H4 (cell line): ENCODE measurements at places on chromosomes 3 and 15. TPM values are rescaled to one million over a fixed set of nuclear protein-coding genes. Genes with fewer than 3 reads are reported as not detected.

GHRL gene
- not detected in 2 replicates for total RNA-seq

ERC2 gene
- 0.18 and 1.6 TPM in 2 replicates for total RNA-seq

GOLGA6B gene
- not detected in 2 replicates for total RNA-seq

NR2E3 gene
- total RNA-seq: not detected in 2 replicates

CISH gene
- 0.23 and 1.3 TPM in 2 replicates for total RNA-seq

DNA sequence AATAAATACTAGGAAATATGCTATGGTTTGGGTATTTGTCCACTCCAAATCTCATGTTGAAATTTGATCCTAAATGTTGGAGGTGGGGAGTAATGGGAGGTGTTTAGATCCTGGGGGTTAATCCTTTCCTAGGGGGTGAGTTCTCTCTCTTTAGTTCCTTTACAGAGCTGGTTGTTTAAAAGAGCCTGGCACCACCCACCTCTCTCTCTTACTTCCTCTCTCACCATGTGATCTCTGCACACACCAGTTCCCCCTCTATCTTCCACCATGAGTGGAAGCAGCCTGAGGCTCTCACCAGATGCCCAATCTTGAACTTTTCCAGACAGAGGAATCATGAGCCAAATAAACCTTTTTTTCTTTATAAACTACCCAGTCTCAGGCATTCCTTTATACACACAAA, 10.5 kb downstream of the SLC24A5 start:
- DNase-seq: no peak

- no peak for DNase-seq
Measured at GRCh38 chr3:139945386-139945785, 10.4 kb downstream of the CLSTN2 start.

DNA sequence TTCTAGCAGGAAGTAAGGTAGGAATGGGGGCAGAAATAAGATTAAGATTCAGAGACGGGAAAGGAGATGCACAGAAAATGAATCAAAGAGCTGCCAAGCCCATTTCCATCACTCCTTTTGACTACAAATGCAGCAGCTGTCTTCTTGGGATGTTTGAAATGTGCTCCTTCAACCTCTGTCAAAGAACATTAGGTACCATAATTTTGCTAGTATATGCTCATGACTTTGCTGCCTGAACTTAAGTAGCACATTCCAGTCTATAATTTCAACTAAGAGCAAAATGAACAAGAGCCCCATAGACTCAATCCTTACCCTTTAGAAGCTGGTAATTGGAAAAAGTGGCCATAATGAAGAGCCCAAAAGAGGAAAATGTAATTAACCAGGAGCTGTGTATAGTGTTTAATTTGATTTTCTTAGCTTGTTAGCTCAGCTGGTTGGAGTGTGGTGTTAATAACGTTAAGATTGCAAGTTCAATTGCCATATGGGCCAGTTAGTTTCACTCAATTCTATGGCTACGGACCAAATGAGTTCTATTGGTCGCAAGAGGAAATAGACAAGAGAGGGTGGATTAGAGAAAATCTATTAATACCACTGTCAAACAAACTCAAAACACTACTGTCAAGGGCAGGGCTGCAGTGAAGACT, 349.9 kb downstream of the ZBBX start:
- DNase-seq: no peak

- DNase-seq: no peak
Measured at GRCh38 chr15:68389041-68389930, 42.7 kb downstream of the ITGA11 start.

DNA sequence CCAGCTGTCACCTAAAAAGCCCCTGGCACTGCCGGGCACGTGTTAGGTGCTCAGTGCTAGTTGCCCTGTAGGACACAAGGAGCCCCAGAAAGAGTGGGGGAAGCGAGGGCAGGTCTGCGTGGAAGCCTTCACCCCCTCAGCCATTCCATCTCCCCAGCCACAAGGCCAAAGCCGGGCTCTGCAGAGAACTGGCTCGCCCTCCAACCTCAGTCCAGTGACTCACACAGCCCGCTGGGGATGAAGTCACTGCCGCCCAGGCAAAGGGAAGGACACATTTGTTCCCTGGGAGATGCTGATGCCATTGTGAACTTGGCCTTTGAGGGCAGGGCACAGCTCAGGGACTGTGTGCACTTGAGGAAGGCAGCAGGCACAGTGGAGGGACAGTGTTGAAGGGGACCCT, 48.1 kb downstream of the IQSEC1 start:
- peak; percentile 70 for DNase-seq

ARID3B gene
- total RNA-seq: 1.0 and 2.7 TPM in 2 replicates

DNA sequence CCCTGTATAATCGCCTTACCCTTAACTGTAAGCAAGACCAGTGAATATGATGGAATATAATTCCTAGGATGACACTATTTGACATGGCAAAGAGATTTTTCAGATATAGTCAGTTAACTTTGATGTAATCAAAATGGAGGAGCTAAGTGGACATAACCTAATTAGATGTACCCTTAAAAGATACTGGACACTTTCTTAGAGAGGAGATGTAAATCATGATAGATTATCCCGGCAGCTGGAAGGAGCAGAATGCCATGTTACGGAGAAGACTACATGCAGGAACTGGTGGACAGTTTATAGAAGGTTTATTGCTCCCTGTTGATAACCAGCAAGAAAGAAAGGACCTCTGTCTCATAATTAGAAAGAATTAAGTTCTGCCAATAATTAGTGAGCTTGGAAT, 1142.9 kb downstream of the SI start:
- DNase-seq: no peak

DNA sequence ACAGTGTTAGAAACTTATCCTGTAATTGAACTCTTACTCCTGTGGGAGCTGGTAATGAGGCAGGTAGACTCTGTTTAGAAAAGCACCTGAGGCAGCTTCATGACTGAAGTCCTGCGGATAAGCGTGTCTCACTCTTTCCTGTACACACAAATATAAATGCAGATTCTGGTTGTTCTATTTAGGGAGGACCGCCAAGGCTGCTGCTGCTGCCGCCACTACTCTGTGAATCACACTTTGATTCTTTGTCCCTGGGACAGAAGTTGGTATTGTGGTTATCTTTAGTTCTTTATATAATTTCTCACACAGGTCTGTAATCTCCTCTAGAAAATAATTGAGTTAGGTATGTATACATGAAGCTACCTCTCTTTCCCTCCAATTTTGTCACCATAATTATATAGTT, 3.6 kb downstream of the LSAMP start:
- no peak for DNase-seq

GRCh38 chr15:82571722-82572222, 31.5 kb upstream of the RPS17 start:
- DNase-seq: peak; percentile 36

DNA sequence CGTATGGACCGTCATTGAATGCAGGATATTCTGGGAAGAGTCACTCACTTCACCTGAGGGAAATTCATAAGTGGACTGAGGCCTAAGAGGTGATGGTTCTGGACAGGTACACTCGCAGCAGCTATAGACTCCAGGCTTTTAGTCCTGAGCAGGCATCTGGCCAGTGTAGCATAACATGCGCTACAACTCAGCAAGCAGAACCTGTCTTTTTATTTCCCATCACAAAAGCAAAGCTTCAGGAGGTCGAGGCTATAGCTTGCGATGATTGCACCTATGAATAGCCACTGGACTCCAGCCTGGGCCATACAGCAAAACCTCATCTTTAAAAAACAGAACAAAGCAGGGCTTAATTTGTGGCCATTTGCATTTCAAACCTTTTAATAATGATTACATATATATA, 185.8 kb downstream of the KCNH8 start:
- no peak for DNase-seq

- DNase-seq: peak; percentile 83
Measured at GRCh38 chr3:122258757-122259371, 66.2 kb upstream of the CSTA start.

GRCh38 chr15:87527416-87527815, 729.1 kb downstream of the NTRK3 start:
- DNase-seq: peak; percentile 46

GOLGA8J gene
- not detected in 2 replicates for total RNA-seq

LINGO1 gene
- total RNA-seq: 0.41 TPM in 1 of 2 replicates, not detected in the other

TICRR gene
- total RNA-seq: 5.1 and 5.3 TPM in 2 replicates

DNA sequence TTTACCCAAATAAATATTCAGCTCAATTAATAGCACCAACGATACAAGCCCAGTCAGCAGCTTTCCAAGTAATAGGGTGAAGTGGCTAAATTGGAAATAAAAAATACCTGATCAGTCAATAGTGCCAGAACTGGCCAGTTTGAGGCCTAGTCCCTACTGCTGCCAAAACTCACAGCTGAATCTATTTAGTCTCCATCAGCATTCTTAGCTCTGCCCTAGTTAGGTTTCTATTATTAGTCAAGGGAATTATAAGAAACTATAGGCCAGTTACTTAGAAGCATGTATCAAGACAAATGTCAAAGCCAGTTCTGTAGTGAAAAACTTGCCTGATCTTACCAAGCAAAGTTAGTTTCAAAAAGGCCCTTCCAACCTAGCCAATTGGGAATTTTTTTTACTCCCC, 146.2 kb upstream of the ZBTB20 start:
- no peak for DNase-seq
